ENCODE measurements at places on chromosomes 3 and 15.

DNA sequence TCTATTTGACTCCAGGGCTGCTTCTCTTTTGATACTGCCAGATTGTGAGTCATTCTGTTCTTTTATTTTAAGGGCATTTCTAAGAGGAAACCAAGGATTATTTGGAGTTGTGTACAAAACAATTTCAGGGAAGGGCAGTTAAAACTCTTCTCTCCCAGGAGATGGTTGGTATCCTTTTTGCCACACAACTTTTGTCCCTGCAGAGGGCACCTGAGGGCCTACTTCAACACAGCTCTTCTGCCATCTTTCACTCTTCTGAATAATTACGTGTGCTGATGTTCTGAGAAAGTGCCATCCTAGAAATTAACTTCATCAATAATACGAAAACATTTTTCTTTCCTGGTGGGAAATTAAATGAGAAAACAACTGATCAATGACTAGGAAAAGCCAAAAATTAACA lies 75.7 kb upstream of the GADL1 start:
- DNase-seq: no peak

- no peak for DNase-seq
These were observed 258.2 kb downstream of the SLCO3A1 start for GRCh38 chr15:92111751-92112150.

DNA sequence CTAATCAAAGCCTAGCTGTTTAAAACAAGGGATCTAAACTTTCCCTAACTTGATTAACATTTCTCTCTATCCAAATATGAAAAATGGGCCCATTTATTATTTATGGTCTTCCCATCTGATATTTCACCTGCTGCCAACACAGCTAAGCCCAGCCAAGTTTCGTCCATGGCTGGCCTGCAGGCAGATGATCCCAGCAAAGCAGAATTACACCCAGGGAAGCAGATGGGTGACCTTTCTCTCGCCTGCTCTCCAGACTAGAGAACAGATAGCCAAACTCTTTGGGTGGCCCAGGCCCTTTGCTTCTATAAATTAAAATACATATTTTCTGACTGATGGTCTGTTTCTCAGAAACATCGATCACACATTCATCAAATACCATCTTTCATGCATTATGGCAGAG lies 1038.8 kb downstream of the AGBL1 start:
- no peak for DNase-seq

GRCh38 chr15:40567111-40567510 lies 2.0 kb upstream of the RPUSD2 start:
- no peak for DNase-seq

- DNase-seq: no peak
These were observed 19.6 kb downstream of the SRGAP3 start for GRCh38 chr3:9229879-9230278.

- no peak for DNase-seq
These were observed 38.8 kb downstream of the EDC3 start for GRCh38 chr15:74656935-74657535.

GRCh38 chr15:57322602-57323250 lies 53.6 kb upstream of the CGNL1 start:
- DNase-seq: no peak

DNA sequence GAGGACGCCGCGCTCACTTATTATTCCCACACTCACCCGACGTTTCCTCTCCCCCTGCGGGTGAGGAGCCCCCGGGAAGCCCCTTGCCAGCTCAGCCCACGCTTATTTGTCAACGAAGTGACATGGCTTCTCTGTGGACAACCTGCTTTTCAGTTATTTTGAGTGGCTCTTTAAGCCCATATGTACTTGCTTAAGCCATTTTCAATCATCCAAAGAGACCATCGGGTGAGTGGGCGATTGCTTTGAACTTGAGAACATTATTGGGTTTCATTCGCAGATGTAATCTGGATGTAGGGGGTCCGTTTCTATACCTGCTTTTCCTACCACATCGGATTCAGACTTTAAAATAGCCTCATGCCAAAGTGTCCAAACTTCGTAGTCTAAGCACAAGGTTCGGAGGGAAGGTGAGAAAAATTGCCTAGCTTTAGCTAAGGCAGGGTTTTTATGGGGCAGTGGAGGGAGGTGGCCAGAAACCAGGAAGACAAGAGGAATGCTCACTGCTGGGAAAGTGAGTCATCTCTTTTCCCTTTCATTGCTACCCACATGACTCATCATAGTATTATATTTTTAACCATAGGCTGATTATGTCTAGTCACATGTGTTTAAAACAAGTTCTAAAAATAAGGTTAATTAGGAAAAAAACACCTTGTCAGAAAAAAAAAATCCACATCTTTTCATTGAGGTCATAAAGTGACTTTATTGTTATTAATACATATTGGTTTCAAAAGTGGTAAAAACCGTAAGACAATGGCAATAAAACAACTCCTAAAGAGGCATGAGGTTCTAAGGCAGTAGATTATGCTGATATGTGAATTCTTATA lies 773.1 kb upstream of the NR2F2 start:
- no peak for DNase-seq

- no peak for DNase-seq
These were observed 50.1 kb upstream of the RPL32 start for GRCh38 chr3:12891391-12891984.

GRCh38 chr15:88651971-88652370 lies 13.2 kb downstream of the ISG20 start:
- DNase-seq: no peak

- DNase-seq: no peak
These were observed 26.8 kb upstream of the SEMA4B start for GRCh38 chr15:90174140-90174875.

- DNase-seq: no peak
These were observed 150.8 kb upstream of the DPH6 start for GRCh38 chr15:35696767-35697231.

DNA sequence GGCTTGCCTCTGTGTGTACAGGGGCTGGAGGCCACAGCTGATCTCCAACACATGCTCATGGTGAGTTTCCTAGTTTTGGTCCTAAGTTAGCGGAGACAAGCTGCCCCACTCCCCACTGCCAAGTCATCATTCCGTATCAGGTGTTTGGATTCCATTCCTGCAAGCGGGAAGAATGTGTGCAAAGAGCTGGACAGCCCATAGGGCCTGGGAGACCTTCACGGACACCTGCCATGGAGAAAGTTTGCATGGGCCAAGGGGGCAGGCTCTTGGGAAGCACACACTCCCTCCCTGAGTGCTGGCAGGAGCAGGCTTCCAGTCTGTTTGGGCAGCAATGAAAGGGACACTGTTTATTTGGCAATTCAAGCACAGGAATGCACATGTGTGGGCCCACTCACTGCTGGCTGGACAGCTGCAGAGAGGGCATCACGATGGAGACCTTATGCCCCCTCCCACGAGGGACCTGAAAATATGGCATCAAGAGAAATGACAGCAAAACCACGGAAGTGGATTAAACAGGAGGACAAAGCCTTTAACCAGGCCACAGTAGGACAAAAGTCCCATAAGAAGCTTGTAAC lies 149.7 kb downstream of the KLF13 start:
- no peak for DNase-seq

DNA sequence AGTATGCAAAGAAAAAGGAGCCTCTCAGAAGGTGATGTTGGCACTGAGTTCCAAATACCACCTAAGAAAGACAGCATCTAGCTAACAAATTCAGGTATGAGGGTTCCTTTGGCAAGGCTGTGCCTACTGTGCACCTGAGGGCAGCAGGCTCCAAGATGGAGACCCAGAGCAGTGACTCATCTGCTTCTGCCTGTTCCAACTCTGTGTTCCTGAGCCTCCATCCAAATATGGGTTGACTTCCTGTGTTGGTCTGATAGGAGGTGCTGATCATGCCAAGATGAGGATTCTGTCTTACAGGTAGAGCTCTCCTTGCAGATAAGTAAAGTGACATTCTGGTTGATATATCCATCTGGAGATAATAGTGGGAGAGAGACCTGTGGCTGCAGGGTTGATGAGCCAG lies 26.0 kb downstream of the SV2B start:
- no peak for DNase-seq

- DNase-seq: no peak
These were observed 1384.0 kb downstream of the ZPLD1 start for GRCh38 chr3:103818800-103819199.

- no peak for DNase-seq
These were observed 179.8 kb downstream of the SLCO3A1 start for GRCh38 chr15:92033314-92033713.

GRCh38 chr3:54222316-54222715 lies 100.0 kb downstream of the CACNA2D3 start:
- DNase-seq: no peak

All from CD4-positive, alpha-beta T cell treated with Interleukin-4 for 4 hours (primary cell).